GM23338 (cell line): ENCODE measurements at places on chromosomes 5 and 9. TPM values are rescaled to one million over a fixed set of nuclear protein-coding genes. Genes with fewer than 3 reads are reported as not detected.

DNA sequence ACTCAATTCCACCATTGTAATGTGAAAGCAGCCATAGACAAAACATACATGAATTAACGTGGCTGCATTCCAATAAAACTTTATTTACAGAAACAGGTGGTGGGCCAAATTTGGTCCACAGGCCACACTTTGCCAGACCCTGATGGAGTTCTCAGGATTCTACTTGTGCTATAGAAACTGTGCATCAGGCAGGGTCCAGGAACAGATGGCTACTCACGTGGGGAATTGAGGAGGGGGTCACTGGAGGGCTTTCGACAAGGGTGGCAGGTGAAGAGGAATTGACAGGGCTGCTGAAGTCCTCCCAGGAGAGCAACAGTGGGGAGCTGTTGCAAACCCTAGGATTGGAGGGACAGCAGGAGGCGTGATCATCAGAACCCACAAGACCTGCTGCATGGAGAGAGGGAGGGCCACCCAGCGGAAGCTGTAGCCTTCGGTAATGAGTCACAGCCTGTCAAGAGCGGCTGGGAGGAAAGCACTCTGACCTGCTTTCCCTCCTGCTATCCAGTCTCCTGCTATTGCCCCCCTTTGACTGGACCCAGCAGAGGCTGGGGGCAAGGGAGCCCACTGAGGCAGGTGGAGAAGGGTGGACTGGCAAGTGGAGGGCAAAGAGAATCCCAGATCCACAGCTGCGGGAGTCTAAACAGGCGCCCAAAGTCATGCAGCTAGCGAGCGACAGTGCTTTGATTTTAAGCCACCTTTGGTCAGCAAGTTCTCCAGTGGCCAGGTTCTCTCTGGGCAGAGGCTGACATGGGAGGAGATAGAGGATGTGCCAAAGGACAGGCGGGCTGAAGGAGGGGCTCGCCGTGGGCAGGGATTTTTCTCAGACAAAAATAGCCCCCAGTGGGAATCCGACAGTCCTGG, 138.3 kb upstream of the SMIM23 start:
- no peak for DNase-seq

MOCS2 gene
- total RNA-seq, result 18.3 and 19.1 TPM in 2 replicates

SOHLH1 gene
- total RNA-seq, result 0.21 TPM in 1 of 2 replicates, not detected in the other

GRCh38 chr9:106019039-106019680, 324.8 kb downstream of the TMEM38B start:
- DNase-seq, result peak; percentile 30

NR4A3 gene
- 0.17 and 0.58 TPM in 2 replicates for total RNA-seq

GRCh38 chr9:122996586-122996985, 36.9 kb upstream of the GPR21 start:
- DNase-seq, result no peak

MYOT gene
- not detected in 2 replicates for total RNA-seq

CCDC152 gene
- 13.9 and 16.2 TPM in 2 replicates for total RNA-seq

RASEF gene
- total RNA-seq, result 7.9 and 10.4 TPM in 2 replicates
